ENCODE measurements at places on chromosomes 12 and 14. TPM values are rescaled to one million over a fixed set of nuclear protein-coding genes. Genes with fewer than 3 reads are reported as not detected.
A peak's percentile ranks its signal among the peaks of the same experiment; 100 is the strongest.

LGR5 gene
- 0.35 TPM for total RNA-seq

CLEC4D gene
- total RNA-seq = 1.1 TPM

PLEKHH1 gene
- 2.3 TPM for total RNA-seq

PPP1R36 gene
- total RNA-seq = 0.46 TPM

GUCY2C gene
- total RNA-seq = not detected

FGF23 gene
- not detected for total RNA-seq

OLR1 gene
- 96.1 TPM for total RNA-seq

BTG1 gene
- total RNA-seq = 163 TPM

MORN3 gene
- total RNA-seq = 0.67 TPM

PTGR2 gene
- 12.9 TPM for total RNA-seq

LRRC10 gene
- not detected for total RNA-seq

DNA sequence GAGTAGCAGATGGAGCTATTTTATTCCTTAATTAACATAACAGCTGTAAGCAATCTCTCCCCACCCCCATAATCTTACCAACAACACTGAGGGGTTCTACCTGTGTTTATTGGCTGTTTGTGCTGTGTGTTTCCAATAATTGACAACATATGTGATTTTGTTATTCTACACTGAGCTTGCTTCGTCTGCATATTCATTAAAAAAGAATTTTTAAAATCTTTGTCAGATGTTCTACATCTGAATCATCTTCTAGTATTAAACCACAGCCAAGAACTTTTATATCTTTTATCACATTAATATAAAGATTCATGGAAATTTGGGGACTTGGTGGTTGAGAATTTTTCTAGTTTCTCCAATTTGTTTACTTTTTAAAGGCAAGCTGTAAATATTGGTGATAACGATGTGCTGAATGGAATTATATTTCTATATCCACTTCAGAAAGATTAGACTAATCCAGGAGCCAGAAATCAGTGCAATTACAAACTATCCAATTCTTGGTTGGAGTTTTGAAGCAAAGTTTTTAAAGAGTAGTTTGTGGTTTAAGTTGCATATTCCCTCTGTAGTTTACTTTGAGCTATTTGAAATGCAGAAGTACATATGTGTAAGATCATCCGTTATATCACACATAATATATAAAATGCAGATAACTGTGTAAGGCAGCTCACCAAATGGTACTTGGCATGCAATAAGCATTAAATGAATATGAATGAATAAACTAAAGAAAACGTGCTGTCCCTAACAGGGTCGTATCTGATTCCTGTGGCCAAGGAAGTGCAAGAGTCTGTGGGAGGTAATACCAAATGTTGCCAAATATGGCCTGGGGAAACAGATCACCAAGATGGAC lies 206.9 kb downstream of the PELI2 start:
- no peaks in the 10 kb centered on the region for H3K4me1 ChIP-seq
- DNase-seq = no peak
- no peaks in the 10 kb centered on the region for H3K36me3 ChIP-seq
- no peak overlapping the region for H3K27ac ChIP-seq

DNA sequence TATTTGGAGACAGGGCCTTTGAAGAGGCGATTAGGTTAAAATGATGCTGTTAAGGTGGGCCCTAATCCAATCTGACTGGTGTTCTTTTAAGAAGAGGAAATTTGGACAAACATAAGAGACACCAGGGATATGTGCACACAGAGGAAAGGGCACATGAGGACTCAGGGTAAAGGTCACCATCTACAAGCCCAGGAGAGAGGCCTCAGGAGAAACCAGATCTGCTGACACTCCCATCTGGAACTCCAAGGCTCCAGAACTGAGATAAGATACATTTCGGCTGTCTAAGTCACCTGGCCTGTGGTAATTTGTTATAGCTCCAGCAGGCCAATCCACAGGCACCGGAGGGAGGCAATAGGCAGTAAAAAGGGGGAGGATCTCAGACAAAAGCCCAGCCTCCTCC lies 48.6 kb downstream of the KICS2 start:
- no peaks in the 10 kb centered on the region for H3K36me3 ChIP-seq
- H3K4me3 ChIP-seq = no peak overlapping the region
- no peak overlapping the region for H3K27ac ChIP-seq
- peaks cover 3% of the 10 kb centered on the region for H3K4me1 ChIP-seq

DNA sequence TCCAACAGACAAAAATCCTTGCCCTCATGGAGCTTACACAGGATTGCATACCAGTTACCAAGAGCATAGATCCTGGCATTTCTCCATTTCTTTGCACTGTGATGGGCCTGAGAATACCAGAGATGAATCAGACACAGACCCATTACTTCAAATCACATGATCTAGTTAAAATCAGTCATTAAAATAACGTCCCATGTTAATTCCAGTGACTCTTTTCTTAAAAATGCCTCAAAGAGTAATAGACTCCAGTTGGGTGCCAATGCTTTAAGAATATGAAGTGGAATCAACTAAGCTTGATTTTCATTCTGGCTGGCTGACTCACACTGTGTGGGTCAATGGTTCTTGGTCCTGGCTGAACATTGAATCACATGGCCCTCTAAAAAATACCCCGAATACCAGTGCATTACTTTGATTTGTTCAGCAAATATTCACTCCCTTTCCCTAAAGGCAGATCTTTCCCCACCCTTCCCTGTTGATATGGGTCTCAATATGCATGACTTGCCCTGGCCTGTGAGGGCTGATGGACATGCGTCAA lies 11.0 kb downstream of the ASB2 start:
- H3K27me3 ChIP-seq = no peaks in the 10 kb centered on the region
- no peak overlapping the region for H3K4me3 ChIP-seq
- peak overlapping the region; percentile 51 for H3K27ac ChIP-seq
- H3K36me3 ChIP-seq = no peaks in the 10 kb centered on the region

DNA sequence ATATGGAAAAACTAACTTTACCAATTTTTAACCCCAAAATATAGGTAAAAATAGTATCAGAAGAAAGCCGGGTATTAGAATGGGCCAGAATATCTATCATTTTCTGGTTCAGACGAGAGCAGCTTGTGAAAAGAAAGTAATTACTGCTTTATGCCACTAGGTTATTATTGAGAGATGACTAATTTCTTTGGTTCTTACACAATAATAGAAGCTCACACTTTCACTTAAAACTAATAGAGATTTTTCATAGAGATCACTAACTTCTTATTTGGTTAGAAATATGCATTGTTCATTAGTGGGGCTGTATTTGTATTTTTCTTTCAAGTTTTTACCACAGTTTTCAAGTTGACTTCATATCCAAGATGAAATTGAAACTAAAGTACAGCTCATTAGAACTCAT lies 1241.2 kb upstream of the FLRT2 start:
- H3K36me3 ChIP-seq = no peaks in the 10 kb centered on the region
- no peak for DNase-seq
- no peak overlapping the region for H3K27ac ChIP-seq
- H3K4me3 ChIP-seq = no peak overlapping the region
- H3K4me1 ChIP-seq = no peaks in the 10 kb centered on the region

GRCh38 chr12:57157588-57158173 lies 10.3 kb upstream of the LRP1-AS start:
- H3K4me3 ChIP-seq = no peak overlapping the region
- no peaks in the 10 kb centered on the region for H3K27me3 ChIP-seq
- DNase-seq = peak; percentile 61

- H3K4me1 ChIP-seq = no peaks in the 10 kb centered on the region
- no peak for DNase-seq
- H3K36me3 ChIP-seq = no peaks in the 10 kb centered on the region
These were observed 42.2 kb downstream of the PLEKHA5 start for GRCh38 chr12:19171731-19172130.

DNA sequence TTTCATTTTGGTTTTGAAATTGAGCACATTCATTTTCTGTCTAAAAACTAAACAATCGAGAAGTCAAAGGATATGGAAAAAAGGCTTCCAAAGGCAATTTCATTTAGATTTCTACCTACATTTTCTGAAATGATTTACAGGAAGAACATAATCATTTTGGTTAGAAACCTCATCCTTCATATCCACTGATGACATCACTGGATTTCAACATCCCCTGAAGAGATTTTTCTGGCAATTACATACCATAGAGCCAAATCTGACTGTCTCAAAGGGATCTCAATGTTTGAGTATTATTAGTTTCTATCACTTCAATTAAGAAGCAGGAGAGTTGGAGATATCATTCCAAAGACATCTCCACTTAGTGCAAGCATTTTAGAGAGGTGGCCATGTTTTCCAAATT lies 137.8 kb downstream of the TTC7B start:
- no peaks in the 10 kb centered on the region for H3K27me3 ChIP-seq
- no peaks in the 10 kb centered on the region for H3K36me3 ChIP-seq
- no peak for DNase-seq

DNA sequence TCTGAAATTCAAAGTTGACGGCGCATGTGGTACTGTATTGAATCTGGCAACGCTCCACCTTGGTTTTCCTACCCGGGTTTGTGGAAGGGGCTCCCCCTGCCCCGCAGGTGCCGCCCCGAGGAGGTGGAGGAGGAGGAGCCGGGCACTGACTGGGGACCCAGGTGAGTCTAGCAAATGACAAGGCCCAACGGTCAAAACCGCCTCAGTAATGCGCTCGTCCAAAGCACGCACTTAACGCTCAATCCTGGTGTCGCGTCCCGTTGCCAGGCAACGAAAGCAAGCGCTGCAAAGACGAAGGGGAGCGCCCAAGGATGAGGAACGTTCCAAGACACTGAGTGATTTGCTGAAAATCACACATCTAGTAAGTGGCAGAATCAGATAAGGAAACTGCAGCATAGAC lies 24.0 kb upstream of the CLEC4E start:
- DNase-seq = no peak
- H3K36me3 ChIP-seq = no peaks in the 10 kb centered on the region
- H3K27ac ChIP-seq = no peak overlapping the region
- H3K27me3 ChIP-seq = no peaks in the 10 kb centered on the region
- no peak overlapping the region for H3K4me3 ChIP-seq

DNA sequence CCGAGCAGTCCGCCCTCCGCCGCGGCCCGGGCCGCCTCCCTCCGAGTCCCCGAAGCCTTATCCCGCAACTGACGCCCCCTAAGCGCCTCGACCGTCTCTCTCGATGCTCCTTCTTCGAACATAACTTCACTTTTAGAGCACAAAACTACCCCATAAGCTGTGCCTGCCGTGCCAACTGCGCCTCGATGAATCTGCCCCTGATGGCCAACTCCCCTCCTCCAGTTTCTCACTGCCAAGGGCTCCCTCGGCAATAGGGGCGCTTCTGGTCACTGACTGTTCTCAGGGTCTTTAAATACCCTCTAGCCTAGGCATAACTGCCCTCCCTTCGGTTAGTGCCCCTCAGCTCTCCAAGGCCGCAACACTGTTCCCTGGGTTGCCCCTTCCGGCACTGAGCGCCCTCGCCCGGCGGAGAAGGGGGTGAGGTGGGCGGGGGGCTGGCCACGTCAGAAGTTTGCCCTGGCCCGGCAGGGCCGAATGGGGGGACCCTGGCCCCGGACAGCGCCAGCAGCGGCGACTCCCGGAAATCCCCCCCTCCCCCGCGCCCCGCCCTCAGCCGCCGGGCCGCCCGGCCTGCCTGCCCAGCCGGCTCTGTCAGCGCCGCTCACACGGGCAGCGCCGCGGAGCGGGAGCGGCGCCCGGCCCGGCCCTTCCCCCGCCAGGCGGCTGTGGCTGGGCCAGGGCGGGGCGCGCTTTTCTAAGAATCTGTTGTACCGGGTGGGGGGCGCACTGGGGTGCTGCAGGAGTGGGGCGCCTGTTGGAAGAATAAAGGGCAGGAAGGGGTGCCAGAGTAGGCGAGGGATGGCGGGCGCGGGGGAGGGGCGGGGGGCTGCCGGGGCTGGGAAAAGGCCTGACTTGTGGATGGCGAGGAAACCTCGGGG lies 10.6 kb downstream of the RARG start:
- peak overlapping the region; percentile 99 for H3K27ac ChIP-seq
- H3K27me3 ChIP-seq = no peaks in the 10 kb centered on the region
- peak; percentile 92 for DNase-seq
- no peaks in the 10 kb centered on the region for H3K36me3 ChIP-seq

DNA sequence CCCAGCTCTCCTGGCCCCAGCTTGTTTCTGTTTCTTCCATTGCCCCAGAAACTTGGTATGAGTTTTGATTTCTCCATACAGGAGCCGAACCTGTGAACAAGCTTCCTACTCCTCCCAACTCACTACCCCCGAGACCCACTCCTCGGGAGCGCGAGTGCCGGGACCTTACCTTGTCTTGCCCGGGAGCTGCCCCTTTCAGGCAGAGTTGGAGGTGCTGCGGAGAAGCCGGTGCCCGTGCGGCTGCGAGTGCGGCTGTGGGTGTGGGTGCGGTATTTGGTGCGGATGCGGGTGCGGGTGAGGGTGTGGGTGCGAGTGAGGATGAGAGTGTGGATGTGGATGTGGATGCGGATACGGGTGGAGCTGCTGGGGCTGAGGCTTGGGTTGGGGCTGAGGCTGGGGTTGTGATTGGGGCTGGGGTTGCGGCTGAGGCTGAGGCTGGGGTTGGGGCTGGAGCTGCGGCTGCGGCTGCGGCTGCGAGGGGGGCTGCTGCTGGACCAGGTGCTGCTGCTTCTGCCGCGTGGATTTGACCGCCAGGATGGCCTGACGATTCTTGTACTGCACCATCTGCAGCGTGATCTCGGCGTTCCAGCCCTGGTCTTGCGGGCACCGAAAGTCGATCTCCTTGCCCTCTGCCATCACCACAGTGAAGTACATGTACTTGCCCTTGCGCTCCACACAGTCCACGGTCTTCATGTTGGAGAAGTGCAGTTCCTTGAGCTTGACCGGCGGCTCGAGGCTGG lies 1.1 kb downstream of the PHLDA1 start:
- no peaks in the 10 kb centered on the region for H3K36me3 ChIP-seq
- peak; percentile 72 for DNase-seq
- H3K4me1 ChIP-seq = peaks cover 10% of the 10 kb centered on the region
- peak overlapping the region; percentile 82 for H3K4me3 ChIP-seq
- peak overlapping the region; percentile 98 for H3K27ac ChIP-seq

DNA sequence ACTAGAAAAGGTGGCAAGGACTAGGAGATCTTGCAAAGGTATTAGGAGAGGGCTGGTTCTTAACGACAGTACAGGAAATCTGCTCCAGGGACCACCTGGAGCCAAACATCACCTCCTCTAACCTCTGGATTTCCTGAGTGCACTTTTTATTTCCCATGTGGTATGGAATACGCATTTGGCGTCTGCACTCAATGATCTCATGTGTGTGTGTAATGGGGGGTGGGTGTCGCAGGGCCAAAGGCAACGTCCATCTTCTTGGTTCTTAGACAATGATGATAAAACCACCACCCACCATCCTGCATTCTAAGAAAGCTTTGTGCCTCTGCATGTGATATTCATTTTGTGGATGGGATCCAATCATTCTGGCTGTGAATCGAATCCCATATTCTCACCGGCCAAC lies 68.8 kb downstream of the CLMN start:
- no peak overlapping the region for H3K4me3 ChIP-seq
- H3K4me1 ChIP-seq = peaks cover 9% of the 10 kb centered on the region
- no peaks in the 10 kb centered on the region for H3K27me3 ChIP-seq
- no peak for DNase-seq
- H3K36me3 ChIP-seq = no peaks in the 10 kb centered on the region
- no peak overlapping the region for H3K27ac ChIP-seq

Data from upper lobe of right lung (tissue), 1 donor.